Activated CD4-positive, alpha-beta T cell treated with anti-CD3 and anti-CD28 coated beads, Interleukin-10, Interleukin-2, amounts not matched to agents 100 ng/mL and 50 ng/mL, durations not matched to agents 16 hours and 8 hours (primary cell): ENCODE measurements at places on chromosomes 5 and 9.

DNA sequence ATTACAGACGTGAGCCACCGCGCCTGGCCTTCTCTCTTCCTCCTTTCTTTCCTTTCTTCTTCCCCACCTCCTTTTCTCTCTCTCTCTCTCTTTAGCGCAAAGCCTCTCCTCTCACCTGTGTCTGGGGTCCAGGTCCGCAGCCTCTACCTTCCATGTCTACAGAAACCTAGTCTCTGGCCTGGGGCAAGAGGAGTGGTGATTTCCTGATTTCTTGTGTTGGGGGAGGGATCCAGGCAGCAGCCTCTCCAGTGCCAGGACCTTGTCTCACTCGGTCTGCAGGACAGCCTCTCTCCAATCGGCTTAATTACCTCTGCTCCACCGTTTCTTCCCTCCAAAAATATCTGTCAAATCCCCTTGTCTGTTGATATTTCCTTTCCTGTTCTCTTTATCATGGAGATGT is 16.1 kb upstream of the FAM120A start:
- no peak for DNase-seq

GRCh38 chr5:142059304-142059940 is 46.6 kb upstream of the GNPDA1 start:
- DNase-seq: no peak

GRCh38 chr5:150329038-150329437 is 26.3 kb upstream of the ARSI start:
- no peak for DNase-seq

DNA sequence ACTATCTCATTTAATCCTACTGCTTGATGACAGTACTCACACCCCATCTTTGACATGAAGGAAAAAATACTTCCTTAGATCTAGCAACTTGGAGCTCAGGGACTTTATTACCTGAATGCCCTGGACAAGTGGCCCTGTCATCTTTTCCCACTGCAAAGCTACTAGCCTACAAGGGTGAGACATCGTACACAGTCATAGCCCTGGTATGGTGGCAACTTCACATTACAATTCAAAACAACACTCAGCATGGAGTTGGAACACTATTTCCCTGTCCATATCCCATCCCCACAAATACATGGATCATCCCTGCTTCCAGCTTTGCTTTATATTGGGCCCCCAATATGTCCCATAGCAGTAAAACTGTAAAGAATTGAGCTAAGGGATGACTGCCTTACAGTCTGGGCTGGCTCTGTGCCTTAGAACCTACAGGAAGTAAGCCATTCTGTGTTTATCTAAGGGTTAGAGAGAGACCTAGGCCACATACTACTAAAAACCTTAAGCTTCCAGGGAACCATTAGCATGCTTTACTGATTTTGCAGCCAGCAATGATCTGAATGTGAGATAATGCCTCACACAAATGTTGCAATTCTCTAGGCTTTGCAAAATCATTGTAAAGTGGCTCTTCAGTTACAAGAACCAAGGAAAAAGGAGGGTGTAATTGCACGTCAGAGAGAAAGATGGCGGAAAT is 55.9 kb downstream of the OTULIN start:
- DNase-seq: no peak

DNA sequence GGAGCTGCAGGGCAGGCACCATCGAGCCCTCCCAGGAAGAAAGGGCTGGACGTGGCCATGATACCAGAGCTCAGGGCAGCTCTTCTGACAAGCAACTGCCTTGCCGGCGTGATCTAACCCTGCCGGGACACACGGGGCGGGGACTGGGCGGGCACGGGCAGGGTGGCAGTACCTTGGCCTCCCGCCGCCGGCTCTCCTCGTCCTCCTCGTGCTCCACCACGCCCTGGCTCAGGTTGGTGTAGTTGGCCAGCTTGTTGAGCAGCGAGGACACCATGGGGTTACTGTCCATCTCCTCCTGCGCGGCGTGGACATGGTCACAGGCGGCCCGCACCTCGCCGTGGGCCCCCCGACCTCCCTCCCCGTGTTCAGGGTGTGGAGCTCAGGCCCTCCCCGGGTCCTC is 18.5 kb downstream of the SLC12A7 start:
- no peak for DNase-seq

- no peak for DNase-seq
Observed at GRCh38 chr5:172123269-172123692, 64.7 kb downstream of the STK10 start.
